ENCODE measurements at places on chromosomes 2 and 18.

DNA sequence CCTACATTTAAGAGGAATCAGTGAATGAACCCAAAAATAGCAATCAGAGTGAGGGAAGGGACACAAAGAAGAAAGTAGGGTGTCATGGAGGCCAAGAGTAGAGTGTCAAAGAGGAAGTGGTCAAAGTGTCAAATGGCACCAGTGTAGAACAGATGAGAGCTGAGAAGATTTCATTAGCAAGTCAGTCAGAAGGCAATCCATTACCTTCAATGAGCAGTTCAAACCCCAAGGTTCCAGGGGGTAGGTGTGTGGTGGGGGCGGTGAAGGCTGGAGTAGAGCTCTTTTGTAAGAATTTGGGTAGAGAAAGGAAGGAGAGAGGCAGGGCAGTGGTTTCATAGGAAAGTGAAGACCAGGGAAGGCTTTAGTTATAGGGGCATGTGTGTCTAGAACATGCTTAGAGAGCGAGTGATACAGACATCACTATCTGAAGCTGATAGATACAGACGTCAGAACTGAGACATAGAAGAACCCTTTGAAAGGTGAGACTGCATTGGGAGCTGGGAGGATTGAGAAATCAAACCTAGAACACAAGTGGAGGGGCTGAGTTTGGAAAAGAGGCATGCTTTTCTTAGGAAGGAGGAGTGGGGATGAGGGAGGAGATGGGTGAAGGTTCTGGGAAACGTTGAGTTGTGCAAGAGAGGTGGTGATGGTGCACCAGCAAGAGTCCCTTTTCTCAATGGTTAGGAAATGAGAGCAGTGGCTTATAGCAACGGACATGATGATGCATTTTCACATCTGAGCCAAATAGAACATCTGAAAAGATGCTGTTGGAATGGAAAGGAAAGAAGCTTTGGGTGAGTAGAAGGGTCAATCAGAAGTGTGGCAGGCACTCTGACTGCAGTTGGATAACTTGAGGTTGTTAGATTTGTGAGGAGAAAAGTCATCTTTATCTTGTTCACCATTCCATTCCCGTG, 48.9 kb upstream of the IL1RL1 start:
- DNase-seq = no peak

DNA sequence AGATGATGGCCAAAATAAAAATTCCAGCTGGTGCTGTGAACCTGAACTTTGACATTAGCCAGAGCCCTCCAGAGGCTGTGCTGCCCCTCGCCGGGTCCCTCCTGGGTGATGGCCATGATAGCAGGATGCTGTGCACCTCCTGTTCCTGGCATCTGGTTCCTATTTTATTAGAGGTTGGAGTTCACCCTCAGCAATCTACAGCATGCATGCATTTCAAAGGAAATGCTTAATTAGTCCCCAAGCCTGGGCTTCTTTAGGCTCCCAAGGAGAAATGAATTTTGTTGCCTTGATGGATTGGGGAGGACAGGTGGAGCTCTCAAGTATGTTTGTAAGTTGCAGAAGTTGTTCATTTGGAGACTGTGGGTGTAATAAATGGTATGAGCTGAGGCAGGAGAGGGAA, 166.9 kb downstream of the GLI2 start:
- no peak for DNase-seq

DNA sequence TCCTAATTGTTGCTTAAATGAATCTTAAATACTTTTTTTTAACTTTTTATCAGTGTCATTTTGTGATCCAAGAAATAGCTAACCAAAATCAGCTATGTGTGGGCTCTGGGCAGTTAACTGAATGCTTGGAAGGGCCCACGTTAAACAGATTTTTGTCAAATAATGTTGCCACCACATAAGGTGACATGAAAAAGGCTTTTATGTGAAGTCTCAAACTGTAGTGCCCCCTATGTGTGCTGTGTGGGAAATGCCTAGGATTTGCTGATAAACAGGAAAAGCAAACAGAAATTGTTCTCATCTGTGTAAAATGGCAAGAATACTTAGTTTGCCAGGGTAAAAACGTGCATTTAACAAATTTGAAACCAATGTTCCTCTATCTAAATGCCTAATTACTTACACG, 242.2 kb downstream of the ZNF516 start:
- DNase-seq = no peak

DNA sequence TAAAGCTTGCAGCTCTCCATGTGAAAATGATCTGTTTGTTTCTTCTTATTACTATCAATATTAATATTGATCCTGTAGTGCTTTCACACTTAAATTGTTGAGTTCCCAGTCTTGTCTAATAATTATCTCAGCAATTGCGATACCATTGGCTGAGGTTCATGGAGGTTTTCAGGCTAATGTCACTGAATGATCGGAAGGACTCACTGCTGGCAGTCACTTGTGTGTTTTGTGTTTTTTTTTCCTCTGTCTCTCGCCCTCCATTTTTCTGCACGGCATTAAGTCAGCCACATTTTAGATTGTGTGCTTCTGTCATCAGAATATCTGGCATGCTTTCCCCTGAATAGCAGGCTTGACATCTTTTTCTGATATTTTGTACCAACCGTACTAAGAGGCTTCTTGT, 43.7 kb downstream of the AGAP1 start:
- DNase-seq = no peak

DNA sequence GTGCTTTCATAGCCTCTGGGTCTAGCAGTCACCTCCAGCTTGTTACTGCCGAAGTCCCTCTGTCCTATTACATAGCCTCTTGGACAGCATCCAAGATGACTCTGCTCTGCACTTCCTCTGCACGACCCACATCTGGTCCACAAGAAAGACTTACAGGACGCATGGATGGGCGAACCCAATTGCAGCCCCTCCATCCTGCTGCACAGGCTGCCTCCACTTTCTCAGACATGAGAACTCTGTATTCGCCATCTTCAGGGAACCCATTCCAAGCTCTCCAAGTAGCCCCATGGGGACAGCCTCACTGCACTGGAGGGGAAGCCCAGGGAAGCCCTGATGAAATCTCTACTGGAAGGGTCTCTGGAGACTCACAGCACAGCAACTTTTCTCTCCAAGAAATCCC, 172.1 kb downstream of the GFPT1 start:
- DNase-seq = no peak

DNA sequence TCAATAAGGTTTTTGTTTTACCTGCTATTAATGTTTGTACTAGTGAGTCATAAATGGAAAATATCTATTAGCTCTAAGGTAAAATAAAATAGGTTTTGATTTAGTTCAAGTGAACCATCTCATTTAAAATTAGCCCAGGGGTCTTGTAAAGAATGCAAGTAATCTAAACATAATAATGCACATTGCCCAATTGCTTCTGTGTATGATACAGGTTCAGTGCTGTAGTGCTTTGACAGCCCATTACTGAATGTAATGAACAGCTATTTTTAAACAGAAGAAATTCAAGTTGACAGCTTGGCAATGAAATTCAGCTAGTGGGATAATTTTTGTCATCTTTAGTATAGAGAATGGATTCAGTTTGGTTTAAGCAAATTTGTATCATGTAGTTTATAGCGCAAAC, 91.5 kb downstream of the CAMKMT start:
- no peak for DNase-seq

- DNase-seq = no peak
Measured at GRCh38 chr2:25669520-25669919, 3.9 kb downstream of the DTNB start.

- DNase-seq = no peak
Measured at GRCh38 chr2:31402388-31402787, 12.2 kb downstream of the XDH start.

DNA sequence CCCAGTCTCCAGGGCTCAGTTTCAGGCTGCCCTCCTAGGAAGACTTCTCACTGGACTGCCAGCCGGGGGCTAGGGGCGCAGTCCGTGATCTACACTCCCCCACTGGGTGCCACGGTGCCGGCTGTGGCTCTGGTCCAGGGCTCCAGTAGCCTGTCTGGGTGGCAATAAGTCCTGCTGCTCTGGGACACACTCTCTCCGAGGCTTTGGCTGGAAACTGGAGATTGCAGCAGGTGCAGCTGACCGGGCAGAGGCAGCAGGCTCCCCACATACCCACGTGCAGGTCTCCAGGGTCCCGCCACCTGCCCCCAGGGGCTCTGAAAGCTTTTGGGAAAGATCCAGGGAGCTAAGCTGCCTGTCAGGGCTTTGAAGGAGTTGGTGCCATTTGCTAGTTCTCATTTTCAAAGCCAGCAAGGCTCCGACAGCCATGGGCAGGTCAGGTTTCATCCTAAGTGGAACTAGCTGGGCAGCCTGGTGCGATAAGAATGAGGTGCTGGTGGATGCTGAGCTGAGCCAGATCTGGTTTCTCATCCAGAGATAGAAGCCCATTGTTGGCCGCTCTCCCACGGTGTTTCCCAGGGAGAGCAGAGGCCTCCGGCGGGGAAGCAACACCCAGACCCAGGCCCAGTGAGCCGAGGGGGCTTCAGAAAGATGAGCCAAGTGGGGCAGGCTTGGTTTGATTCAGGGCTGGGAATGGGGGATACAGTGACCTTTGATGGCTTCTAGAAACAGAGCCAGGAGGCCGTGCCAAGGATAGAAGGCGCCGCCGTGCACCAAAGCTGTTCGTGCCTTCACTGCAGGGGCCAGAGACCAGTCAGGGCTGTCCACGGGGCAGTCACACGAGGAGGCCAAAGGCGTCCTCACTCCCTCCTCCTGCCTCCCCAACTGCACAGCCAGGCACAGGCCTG, 141.7 kb upstream of the GPC1 start:
- DNase-seq = no peak

- no peak for DNase-seq
Measured at GRCh38 chr18:56333146-56333545, 305.2 kb downstream of the TXNL1 start.

DNA sequence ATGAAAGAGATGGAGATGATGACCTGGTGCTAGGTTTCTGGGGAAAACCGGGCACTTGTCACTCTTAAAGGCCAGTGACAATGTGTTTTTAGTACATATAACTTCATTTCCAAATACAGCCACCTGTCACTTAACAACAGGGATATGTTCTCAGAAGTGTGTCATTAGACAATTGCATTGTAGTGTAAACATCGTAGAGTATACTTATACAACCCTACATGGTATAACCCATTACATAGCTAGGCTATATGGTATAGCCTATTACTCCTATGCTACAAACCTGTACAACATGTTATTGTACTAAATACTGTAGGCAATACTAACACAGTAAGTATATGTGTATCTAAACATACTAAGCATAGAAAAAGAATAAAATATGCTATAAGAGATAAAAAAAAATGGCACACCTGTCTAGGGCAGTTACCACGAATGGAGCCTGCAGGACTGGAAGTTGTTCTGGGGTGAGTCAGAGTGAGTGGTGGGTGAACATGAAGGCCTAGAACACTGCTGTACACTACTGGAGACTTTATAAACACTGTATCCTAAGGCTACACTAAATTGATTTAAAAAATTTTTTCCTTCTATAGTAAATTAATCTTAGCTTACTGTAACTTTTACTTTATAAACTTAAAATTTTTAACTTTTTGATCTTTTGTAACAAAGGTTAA, 123.2 kb downstream of the THADA start:
- no peak for DNase-seq

DNA sequence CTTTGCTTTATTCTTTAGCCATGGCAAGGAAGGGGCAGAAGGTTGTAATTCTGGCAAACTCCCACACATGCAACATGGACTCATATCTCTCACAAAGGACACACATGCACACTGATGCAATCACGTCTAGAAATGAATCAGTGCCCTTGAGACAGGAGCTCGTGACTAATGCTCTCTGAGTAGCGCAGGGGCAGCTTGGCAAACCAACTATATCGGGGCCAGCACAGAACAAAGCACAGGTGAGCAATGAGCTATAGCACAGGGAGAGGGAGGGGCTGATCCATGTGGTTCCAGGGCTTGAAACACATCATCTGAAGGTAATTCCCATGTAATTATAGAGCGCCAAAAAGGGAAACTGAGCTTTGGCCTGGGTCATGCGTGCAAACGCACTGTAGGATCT, 165.2 kb upstream of the KLF7 start:
- no peak for DNase-seq

Data from central memory CD8-positive, alpha-beta T cell (primary cell).